Spleen (tissue), 13 donors: ENCODE measurements at places on chromosomes 7 and 10. TPM values are rescaled to one million over a fixed set of nuclear protein-coding genes. Genes with fewer than 3 reads are reported as not detected.

GRCh38 chr10:62647375-62648092, 157.0 kb upstream of the ADO start:
- no peak for DNase-seq
- H3K36me3 ChIP-seq: no peaks in the 10 kb centered on the region
- H3K4me1 ChIP-seq: peaks cover 15% of the 10 kb centered on the region
- no peak overlapping the region for H3K4me3 ChIP-seq

- H3K4me3 ChIP-seq: no peak overlapping the region
- no peaks in the 10 kb centered on the region for H3K27me3 ChIP-seq
- H3K27ac ChIP-seq: no peak overlapping the region
- DNase-seq: no peak
- no peaks in the 10 kb centered on the region for H3K36me3 ChIP-seq
These were observed 128.9 kb downstream of the VIPR2 start for GRCh38 chr7:159015454-159016410.

DNA sequence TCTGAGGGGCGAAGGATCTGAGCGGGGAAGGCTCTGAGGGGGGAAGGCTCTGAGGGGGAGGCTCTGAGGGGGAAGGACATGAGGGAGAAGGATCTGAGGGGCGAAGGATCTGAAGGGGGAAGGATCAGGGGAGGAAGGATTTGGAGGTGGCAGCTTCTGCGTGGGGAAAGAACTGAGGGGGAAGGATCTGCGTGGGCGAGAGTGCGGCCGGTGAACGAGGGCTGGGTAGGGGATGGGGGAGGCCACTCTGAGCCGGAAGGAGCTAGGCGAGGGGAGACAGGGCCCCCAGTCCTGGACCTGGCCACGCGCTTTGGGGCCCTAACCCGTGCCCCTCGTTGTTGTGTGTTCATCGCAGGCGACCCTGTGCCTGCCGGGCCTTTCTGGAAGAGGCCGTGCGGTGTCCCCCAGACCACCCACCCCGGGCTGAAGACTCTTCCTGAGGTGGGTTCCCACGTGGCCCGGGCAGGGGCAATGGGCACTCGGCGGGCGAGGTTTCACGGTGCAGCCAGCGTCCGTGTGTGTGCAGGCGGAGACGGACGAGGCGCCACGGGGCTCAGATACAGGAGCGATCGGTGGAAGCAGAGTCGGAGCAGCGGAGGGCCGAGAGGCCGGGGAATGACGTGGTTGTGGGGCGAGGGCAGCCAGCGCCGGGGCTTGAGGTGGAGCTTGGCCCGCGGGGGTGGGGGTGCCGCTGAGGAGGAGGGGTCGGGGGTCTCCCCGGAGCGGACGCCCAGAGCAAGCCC, 2.0 kb downstream of the CALY start:
- peak overlapping the region; percentile 49 for H3K4me3 ChIP-seq
- peaks cover 80% of the 10 kb centered on the region for H3K27me3 ChIP-seq
- no peaks in the 10 kb centered on the region for H3K36me3 ChIP-seq
- DNase-seq: peak; percentile 80

GRCh38 chr7:158705234-158705850, 738 bp upstream of the NCAPG2 start:
- H3K27ac ChIP-seq: peak overlapping the region; percentile 92
- peaks cover 21% of the 10 kb centered on the region for H3K4me1 ChIP-seq

GRCh38 chr10:69696073-69696731, 66.2 kb downstream of the FAM241B start:
- no peaks in the 10 kb centered on the region for H3K36me3 ChIP-seq
- H3K4me3 ChIP-seq: no peak overlapping the region
- no peak for DNase-seq
- no peak overlapping the region for H3K27ac ChIP-seq
- no peaks in the 10 kb centered on the region for H3K4me1 ChIP-seq

DNA sequence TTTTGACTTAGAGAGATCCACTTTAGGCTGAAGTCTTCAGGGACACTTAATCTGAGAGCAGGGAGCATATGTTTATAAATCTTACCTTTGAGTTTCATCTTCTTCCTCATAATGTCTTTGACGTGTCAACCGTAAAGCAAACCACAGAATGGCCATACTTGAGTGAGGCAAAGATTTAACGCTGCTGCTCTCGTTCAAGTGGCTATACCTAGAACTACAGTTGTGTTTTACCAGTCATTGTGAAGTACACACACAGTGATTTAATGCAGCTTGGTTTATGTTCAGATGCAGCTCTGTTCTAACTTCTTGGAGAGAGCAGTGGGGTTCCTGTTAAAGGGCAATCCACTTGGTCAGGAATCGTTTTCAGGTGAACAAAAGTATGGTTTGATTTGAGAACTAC, 39.9 kb upstream of the GOT1 start:
- DNase-seq: no peak
- peaks cover 19% of the 10 kb centered on the region for H3K27me3 ChIP-seq
- H3K4me3 ChIP-seq: no peak overlapping the region
- no peak overlapping the region for H3K27ac ChIP-seq

GRCh38 chr10:95277201-95277570, 13.6 kb downstream of the PDLIM1 start:
- no peaks in the 10 kb centered on the region for H3K27me3 ChIP-seq
- peaks cover 75% of the 10 kb centered on the region for H3K4me1 ChIP-seq
- H3K4me3 ChIP-seq: no peak overlapping the region
- peak overlapping the region; percentile 66 for H3K27ac ChIP-seq

GRCh38 chr7:149022756-149023360, 5.4 kb downstream of the PDIA4 start:
- peak; percentile 48 for DNase-seq
- H3K27ac ChIP-seq: no peak overlapping the region
- H3K36me3 ChIP-seq: peaks cover 27% of the 10 kb centered on the region
- no peaks in the 10 kb centered on the region for H3K27me3 ChIP-seq
- no peak overlapping the region for H3K4me3 ChIP-seq

DNA sequence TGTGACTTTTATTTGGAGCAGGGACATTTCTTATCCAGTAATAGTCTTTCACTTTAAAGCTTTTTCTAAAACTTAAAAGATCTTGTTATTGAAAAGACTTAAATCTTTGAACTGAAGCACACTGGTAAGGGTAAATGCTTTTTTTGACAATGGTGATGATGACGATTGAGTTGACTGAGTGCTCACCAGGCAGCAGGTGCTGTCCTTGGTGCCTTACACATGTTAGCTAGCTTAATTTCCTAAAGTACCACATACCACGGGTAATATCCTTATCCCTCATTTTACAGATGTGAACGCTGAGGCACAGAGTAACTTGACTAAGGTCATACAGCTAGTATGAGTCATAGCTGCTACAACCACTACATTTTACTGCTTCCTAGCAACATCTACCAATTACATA, 200.0 kb downstream of the XPNPEP1 start:
- no peaks in the 10 kb centered on the region for H3K36me3 ChIP-seq
- no peak for DNase-seq
- H3K27me3 ChIP-seq: no peaks in the 10 kb centered on the region
- H3K4me3 ChIP-seq: no peak overlapping the region
- H3K27ac ChIP-seq: no peak overlapping the region
- no peaks in the 10 kb centered on the region for H3K4me1 ChIP-seq

- H3K36me3 ChIP-seq: no peaks in the 10 kb centered on the region
- peak overlapping the region; percentile 99 for H3K27ac ChIP-seq
- H3K27me3 ChIP-seq: no peaks in the 10 kb centered on the region
- peaks cover 19% of the 10 kb centered on the region for H3K4me1 ChIP-seq
These were observed 1.6 kb upstream of the CDK13 start for GRCh38 chr7:39948375-39948955.

DNA sequence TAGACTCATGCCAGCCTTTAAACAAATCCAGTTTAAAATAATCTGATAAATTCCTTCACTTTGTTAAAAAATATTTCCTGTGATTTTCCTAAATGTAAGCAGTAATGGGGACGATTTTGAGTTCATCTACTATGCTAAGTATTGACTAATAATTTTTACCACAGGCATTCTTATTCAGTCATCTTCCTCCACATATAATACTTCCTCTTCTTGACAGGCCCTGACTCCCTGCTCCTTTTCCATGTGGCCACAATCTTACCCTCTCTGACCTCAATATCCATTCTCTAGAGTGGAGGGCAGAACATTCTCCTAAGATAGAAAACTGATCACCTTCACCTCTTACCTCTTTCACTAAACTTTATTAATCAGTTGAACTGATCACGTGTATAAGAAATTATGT, 7.8 kb downstream of the DNAJC2 start:
- H3K36me3 ChIP-seq: peaks cover 4% of the 10 kb centered on the region
- no peaks in the 10 kb centered on the region for H3K27me3 ChIP-seq
- H3K27ac ChIP-seq: no peak overlapping the region
- DNase-seq: no peak

DNA sequence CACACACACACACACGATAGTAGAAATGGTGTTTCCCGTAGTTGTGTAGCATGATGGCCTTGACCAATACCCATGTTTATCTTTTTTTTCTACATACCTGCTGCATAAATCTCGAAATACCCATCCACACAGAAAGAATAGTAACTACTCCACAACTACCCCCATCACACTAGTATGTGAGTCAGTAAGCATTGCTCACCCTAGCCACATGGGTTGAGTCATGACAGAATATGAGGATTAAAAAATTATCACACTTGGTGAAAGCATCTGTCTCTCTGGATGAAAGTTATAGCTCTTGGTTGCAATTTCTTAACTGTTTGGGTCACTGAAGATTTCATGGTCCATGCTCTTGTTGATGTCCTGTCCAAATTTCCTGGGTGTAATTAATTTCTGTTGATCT, 103.4 kb upstream of the MDFIC start:
- no peaks in the 10 kb centered on the region for H3K27me3 ChIP-seq
- no peaks in the 10 kb centered on the region for H3K36me3 ChIP-seq

GRCh38 chr10:25766687-25767221, 167.3 kb upstream of the MYO3A start:
- H3K4me3 ChIP-seq: no peak overlapping the region
- H3K27me3 ChIP-seq: peaks cover 18% of the 10 kb centered on the region
- DNase-seq: no peak
- H3K36me3 ChIP-seq: no peaks in the 10 kb centered on the region
- H3K4me1 ChIP-seq: no peaks in the 10 kb centered on the region

GRCh38 chr7:108097703-108098102, 32.5 kb downstream of the LAMB4 start:
- peaks cover 12% of the 10 kb centered on the region for H3K4me1 ChIP-seq
- H3K27me3 ChIP-seq: no peaks in the 10 kb centered on the region
- H3K4me3 ChIP-seq: no peak overlapping the region
- no peak overlapping the region for H3K27ac ChIP-seq
- no peaks in the 10 kb centered on the region for H3K36me3 ChIP-seq

- peaks cover 36% of the 10 kb centered on the region for H3K4me1 ChIP-seq
- H3K36me3 ChIP-seq: no peaks in the 10 kb centered on the region
- no peaks in the 10 kb centered on the region for H3K27me3 ChIP-seq
- no peak overlapping the region for H3K4me3 ChIP-seq
- H3K27ac ChIP-seq: no peak overlapping the region
These were observed 17.7 kb downstream of the SEPTIN7 start for GRCh38 chr7:35818513-35818912.

GRCh38 chr7:82507976-82508677, 64.5 kb upstream of the CACNA2D1 start:
- H3K4me3 ChIP-seq: no peak overlapping the region
- H3K27me3 ChIP-seq: peaks cover 10% of the 10 kb centered on the region
- no peak overlapping the region for H3K27ac ChIP-seq
- no peaks in the 10 kb centered on the region for H3K36me3 ChIP-seq

- DNase-seq: no peak
- no peaks in the 10 kb centered on the region for H3K4me1 ChIP-seq
- H3K27me3 ChIP-seq: no peaks in the 10 kb centered on the region
- no peaks in the 10 kb centered on the region for H3K36me3 ChIP-seq
- no peak overlapping the region for H3K27ac ChIP-seq
- H3K4me3 ChIP-seq: no peak overlapping the region
These were observed 124.9 kb downstream of the ANLN start for GRCh38 chr7:36514289-36515243.

- peaks cover 16% of the 10 kb centered on the region for H3K4me1 ChIP-seq
- H3K27ac ChIP-seq: peak overlapping the region; percentile 70
- no peak for DNase-seq
- H3K4me3 ChIP-seq: no peak overlapping the region
- H3K36me3 ChIP-seq: no peaks in the 10 kb centered on the region
These were observed 44.5 kb downstream of the STARD3NL start for GRCh38 chr7:38222481-38223096.

- DNase-seq: no peak
- no peaks in the 10 kb centered on the region for H3K4me1 ChIP-seq
- no peaks in the 10 kb centered on the region for H3K27me3 ChIP-seq
- no peaks in the 10 kb centered on the region for H3K36me3 ChIP-seq
These were observed 108.0 kb downstream of the DOCK1 start for GRCh38 chr10:127013211-127013656.

DNA sequence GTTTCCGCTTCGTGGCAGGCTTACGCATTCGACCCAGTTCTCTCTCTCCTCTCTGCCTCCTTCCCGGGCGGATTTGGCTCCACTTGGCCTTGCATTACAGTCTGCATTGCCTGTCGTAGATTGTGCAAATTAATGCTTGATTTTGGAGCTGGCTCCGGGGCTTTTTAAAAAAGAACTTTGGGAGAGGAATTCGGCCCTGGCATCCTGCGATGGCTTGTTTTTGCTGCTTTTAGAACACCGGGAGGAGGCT, 767 bp downstream of the EIF4EBP2 start:
- H3K27me3 ChIP-seq: no peaks in the 10 kb centered on the region
- H3K4me1 ChIP-seq: peaks cover 35% of the 10 kb centered on the region
- peak overlapping the region; percentile 98 for H3K27ac ChIP-seq
- no peak for DNase-seq
- H3K4me3 ChIP-seq: peak overlapping the region; percentile 97

DNA sequence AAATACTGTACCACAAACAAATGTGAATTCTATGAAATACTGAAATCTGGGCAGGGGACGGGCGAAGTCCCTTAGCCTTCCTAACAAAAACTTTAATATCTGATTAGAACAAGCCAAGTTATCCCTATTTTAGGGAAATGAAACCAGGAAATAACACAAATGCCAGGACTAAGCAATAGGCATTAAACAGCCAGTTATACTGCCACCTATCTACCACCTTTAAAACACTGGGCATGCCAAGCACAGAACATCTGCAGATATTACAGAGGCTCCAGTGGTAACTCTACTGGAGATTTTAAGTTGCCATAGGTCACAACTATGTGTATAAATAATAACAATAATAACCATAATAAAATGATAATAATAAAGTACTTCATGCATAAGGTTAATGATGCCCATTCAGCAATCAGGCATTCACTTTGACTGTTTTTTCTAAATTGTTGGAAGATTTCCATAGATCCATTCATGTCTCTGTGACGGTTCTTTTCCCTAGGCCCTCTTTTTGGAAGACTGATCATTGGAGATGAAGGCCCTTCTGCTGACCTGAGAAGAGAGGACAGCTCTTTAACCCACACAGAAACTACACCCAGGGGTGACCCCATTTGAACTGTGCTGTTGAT, 195.7 kb downstream of the CACNA2D1 start:
- no peaks in the 10 kb centered on the region for H3K4me1 ChIP-seq
- H3K36me3 ChIP-seq: no peaks in the 10 kb centered on the region
- no peaks in the 10 kb centered on the region for H3K27me3 ChIP-seq
- H3K27ac ChIP-seq: no peak overlapping the region

The CPVL gene
- 18.7 TPM for polyA plus RNA-seq

The DKK1 gene
- polyA plus RNA-seq: 6.9 TPM

The TMEM213 gene
- polyA plus RNA-seq: not detected

The FXYD4 gene
- 0.20 TPM for polyA plus RNA-seq

The TMEM243 gene
- 80.4 TPM for polyA plus RNA-seq

The AGAP4 gene
- polyA plus RNA-seq: 18.8 TPM

The GPR37 gene
- polyA plus RNA-seq: 0.13 TPM

The SH2B2 gene
- 15.5 TPM for polyA plus RNA-seq

The ADRB1 gene
- polyA plus RNA-seq: 0.83 TPM

The INTS1 gene
- polyA plus RNA-seq: 80.3 TPM

The ELFN1 gene
- 0.70 TPM for polyA plus RNA-seq

The ATRNL1 gene
- 0.29 TPM for polyA plus RNA-seq
